ENCODE measurements at places on chromosomes 12 and 14.

DNA sequence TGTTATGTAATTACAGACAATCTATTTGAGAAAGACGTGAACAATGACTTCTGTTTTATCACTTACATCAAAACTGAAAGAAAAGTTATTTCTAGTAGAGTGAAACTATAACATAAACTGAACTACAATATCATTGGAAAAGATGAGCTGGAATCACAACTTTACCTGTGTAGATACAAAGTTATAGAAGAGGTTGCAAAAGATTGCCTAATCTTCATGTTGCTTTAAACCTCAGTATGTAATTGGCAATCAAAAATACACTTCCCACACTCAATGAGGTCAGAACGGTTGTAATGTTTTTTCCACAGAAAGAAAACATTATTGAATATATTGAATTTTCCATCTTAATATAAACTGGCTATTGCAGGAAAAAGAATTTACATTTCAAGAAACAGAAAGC lies 37.7 kb upstream of the GXYLT1 start:
- DNase-seq: no peak

DNA sequence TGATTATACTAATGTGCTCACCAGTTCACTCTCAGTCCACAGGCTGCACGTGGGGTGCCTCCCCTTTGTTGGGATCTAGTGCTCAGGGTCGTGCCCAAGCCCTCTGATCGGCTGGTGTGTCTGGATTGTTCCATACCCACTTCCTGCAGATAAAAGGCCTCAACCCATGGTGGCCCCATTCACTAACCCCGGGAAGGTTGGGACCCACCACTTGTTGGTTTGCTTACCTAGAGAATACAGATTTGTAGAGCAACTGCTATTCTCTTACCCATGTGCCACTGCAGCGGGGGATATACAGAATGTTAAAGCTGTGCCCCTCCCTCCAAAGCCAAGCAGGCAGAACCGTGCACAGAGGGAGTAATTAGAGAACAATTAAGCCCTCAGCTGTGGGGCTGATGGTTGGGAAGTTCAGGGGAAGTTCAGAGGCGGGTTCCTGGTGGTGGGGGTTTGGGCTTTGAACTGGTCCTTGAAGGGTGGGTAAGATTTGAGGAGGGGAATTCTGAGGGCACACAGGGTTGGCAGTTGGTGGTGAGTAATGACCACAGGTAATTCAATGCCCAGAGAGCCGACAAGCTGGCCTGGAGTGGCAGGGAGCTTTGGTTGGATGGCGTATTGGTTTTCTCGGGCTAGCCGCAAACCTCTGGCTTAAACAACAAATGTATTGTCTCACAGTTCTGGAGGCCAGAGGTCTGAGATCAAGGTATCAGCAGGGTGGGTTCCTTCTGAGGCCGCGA lies 68.8 kb downstream of the ADCK1 start:
- DNase-seq: no peak

GRCh38 chr12:104501115-104501514 lies 44.4 kb downstream of the CHST11 start:
- DNase-seq: no peak

DNA sequence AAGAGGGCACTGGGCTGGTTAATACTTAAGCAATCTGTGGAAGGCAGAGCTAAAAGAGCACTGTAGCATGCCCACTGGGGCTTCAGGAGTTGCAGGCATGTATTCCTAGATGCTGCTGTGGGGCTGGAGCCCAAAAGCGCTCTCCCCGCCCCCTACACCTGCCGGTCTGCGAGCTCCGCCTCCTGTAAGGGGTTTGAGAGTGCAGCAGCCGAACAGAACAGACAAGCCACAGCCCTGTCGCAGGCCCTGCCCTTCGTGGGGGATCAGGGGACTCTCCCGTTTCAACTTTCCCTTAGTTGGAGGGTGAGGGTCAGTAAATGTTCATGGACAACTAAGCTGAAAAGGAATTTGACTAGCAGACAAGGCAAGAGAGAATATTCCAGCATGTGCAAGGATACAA lies 17.6 kb downstream of the SLC38A6 start:
- no peak for DNase-seq

GRCh38 chr14:74712499-74713394 lies at the start of the genes AREL1 and FCF1:
TSS of gene AREL1 (minus strand) at chr14:74713080. CDS start at chr14:74685615, 27,465 bp downstream.
TSS of gene FCF1 (plus strand) at chr14:74713144. CDS start at chr14:74713198, 54 bp downstream.
- no peak for DNase-seq

GRCh38 chr12:47969845-47970244 lies 6.4 kb downstream of the TMEM106C start:
- no peak for DNase-seq

- peak; percentile 39 for DNase-seq
Observed at GRCh38 chr12:752695-753610, 574 bp downstream of the WNK1 start.
